Ovary (tissue), 10 donors: ENCODE measurements at places on chromosomes 1 and 21. TPM values are rescaled to one million over a fixed set of nuclear protein-coding genes. Genes with fewer than 3 reads are reported as not detected.

DNA sequence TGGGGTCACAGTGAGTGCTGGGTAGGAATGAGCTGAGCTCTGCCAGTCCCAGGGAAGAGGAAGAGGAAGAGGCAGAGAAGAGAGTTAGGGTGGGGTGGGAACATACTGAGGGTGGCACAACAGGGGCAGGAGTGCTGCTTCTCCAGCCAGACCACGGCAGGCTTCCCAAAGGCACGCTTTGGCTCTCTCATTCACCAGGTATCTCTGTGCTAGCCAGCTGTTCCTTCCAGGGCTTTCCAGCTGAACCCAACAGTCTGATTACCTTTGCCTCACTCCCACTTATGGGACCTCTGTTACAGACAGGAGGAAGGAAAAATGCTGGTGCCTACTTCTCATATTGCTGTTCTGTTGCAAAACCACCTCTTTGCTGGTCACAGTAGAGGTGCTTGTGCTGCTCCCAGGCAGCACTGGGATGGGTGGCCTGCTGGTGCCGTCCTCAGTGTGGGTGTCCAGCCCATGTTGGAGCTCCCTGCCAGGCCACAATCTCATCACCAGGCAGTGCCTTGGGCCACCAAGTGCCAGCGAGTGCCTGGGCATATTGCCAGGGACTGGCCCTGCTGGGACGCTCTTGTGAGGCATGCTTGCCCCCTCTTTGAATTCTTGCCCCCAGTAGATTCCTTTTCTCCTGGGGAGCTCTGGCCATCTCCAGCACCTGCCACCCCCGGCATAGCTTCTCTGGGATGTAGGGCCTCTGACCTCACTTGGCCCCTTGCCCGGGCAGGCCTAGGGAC lies 2.1 kb downstream of the ADORA1 start:
- H3K4me1 ChIP-seq, result peaks cover 5% of the 10 kb centered on the region
- peak; percentile 44 for DNase-seq
- no peaks in the 10 kb centered on the region for H3K36me3 ChIP-seq

DNA sequence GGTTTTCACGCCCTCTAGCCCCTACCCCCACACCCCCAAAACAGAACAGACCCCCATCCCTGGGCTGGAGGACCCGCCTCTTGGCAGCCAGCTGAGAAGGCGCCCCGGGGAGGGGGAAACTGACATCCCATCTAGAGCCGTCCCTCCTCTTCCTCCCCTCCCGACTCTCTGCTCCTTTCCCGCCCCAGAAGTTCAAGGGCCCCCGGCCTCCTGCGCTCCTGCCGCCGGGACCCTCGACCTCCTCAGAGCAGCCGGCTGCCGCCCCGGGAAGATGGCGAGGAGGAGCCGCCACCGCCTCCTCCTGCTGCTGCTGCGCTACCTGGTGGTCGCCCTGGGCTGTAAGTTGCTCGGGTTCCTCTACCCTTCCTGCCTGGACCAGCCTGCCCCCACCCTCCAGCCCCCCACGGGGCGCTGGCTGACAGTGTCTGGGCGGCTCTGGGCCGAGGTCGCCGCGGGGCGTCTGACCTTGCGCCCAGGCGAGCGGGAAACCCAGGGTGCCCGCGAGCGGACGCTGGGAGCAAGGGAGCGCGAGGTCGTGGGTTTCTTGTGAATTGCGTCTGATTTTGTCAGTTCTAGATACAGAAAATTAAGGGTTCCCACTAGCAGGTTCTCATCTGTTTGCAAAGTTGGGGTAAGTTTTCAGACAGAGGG lies 618 bp downstream of the JAM2 start:
- peak; percentile 72 for DNase-seq
- peak overlapping the region; percentile 63 for H3K4me3 ChIP-seq
- no peaks in the 10 kb centered on the region for H3K36me3 ChIP-seq

- H3K4me1 ChIP-seq, result peaks cover 3% of the 10 kb centered on the region
- no peak overlapping the region for H3K4me3 ChIP-seq
- DNase-seq, result no peak
- no peaks in the 10 kb centered on the region for H3K36me3 ChIP-seq
These were observed 30.4 kb upstream of the TMEM61 start for GRCh38 chr1:54950006-54950368.

- H3K4me3 ChIP-seq, result no peak overlapping the region
- H3K36me3 ChIP-seq, result no peaks in the 10 kb centered on the region
- peaks cover 3% of the 10 kb centered on the region for H3K4me1 ChIP-seq
- DNase-seq, result peak; percentile 22
- H3K27me3 ChIP-seq, result no peaks in the 10 kb centered on the region
These were observed 40.7 kb upstream of the SCMH1 start for GRCh38 chr1:41282679-41283317.

DNA sequence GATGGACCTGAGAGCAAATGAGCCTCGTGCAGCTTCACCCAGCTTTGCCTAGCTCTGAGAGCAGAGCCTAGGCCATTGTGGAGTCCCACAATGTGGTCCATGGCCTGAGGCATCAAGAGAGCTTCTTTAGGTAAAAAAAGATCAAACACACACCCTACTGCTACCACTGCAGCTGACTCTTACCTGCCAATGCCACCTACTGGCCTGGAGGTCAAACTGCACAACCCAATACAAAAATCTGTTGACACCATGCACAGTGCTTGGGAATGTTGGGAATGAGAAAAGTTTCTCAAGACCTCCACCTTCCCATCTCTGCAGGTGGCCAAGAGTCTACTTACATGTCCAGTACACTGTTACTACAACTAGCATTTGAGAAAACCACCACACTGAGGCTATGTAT lies 60.6 kb downstream of the UCHL5 start:
- no peaks in the 10 kb centered on the region for H3K36me3 ChIP-seq
- no peak overlapping the region for H3K27ac ChIP-seq
- DNase-seq, result no peak
- H3K4me1 ChIP-seq, result no peaks in the 10 kb centered on the region

- H3K4me3 ChIP-seq, result no peak overlapping the region
- no peak overlapping the region for H3K27ac ChIP-seq
- DNase-seq, result no peak
- H3K4me1 ChIP-seq, result no peaks in the 10 kb centered on the region
These were observed 1153.1 kb upstream of the B3GALT2 start for GRCh38 chr1:194339471-194339870.

DNA sequence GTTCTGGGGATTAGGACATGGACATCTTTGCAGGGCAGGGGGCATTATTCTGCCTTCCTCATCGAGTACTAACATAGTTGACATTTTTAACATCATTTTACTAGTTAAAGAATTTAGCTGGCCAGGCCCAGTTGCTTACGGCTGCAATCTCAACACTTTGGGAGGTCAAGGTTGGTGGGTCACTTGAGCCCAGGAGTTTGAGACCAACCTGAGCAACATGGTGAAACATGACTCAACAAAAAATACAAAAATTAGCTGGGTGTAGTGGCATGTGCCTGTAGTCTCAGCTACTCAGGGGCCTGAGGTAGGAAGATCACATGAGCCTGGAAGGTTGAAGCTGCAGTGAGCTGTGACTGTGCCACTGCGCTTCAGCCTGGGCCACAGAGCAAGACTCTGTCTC lies 29.8 kb upstream of the THEM4 start:
- H3K27me3 ChIP-seq, result no peaks in the 10 kb centered on the region
- H3K4me3 ChIP-seq, result no peak overlapping the region
- no peaks in the 10 kb centered on the region for H3K36me3 ChIP-seq
- no peak overlapping the region for H3K27ac ChIP-seq

The FAM72B gene
- polyA plus RNA-seq, result 1.2 TPM

The SSU72 gene
- 72.3 TPM for polyA plus RNA-seq

The CD5L gene
- not detected for polyA plus RNA-seq

DNA sequence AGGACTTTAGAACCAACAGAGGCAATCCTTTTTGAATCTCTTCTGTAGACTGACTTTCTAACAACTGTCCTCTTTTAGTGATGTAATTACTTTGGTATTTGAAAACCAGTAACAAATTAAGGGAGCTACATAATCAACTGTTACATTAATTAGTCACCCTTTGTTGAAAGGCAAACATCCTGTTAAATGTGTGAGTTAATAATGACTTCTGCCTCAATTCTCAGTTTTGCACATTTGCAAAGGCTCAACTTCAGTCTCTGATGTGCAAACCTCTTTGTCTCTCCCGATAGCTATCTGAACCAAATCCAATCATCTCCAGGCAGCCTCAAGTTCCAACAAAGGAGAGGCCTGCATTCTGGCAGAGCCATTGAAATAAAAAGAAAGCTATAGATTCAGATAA lies 135.4 kb upstream of the C8B start:
- no peak for DNase-seq
- H3K4me1 ChIP-seq, result peaks cover 2% of the 10 kb centered on the region
- H3K36me3 ChIP-seq, result no peaks in the 10 kb centered on the region

- no peak overlapping the region for H3K27ac ChIP-seq
- H3K36me3 ChIP-seq, result no peaks in the 10 kb centered on the region
- H3K27me3 ChIP-seq, result no peaks in the 10 kb centered on the region
- DNase-seq, result no peak
These were observed 113.4 kb upstream of the SLC25A33 start for GRCh38 chr1:9425859-9426258.

- DNase-seq, result no peak
- H3K36me3 ChIP-seq, result no peaks in the 10 kb centered on the region
- no peaks in the 10 kb centered on the region for H3K27me3 ChIP-seq
- no peak overlapping the region for H3K27ac ChIP-seq
These were observed 93.7 kb downstream of the NTMT2 start for GRCh38 chr1:170239445-170239844.

The SPTA1 gene
- 0.07 TPM for polyA plus RNA-seq

GRCh38 chr1:15886611-15887167 lies 39.2 kb downstream of the SPEN start:
- peak overlapping the region; percentile 30 for H3K4me3 ChIP-seq
- H3K36me3 ChIP-seq, result no peaks in the 10 kb centered on the region
- H3K27me3 ChIP-seq, result no peaks in the 10 kb centered on the region
- DNase-seq, result no peak
- peak overlapping the region; percentile 96 for H3K27ac ChIP-seq

DNA sequence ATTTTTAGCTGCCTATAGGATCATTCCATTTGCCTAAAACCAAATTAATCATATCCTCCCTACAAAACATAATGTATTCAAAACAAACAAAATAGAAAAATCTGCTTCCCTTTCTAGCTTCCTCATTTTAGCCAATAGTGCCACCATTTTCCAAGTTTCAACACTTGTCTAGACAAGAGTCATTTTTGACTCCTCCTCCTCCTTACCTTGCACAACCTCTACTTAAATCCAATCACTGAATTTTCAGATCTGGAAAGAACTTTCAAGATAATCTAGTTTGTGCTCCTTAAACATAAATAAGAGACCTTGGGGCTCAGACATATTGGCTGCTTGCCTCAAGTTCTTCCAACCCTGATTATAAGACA lies 7.4 kb downstream of the STX6 start:
- H3K27ac ChIP-seq, result no peak overlapping the region
- H3K4me3 ChIP-seq, result no peak overlapping the region
- DNase-seq, result no peak
- H3K36me3 ChIP-seq, result no peaks in the 10 kb centered on the region
- H3K4me1 ChIP-seq, result peaks cover 3% of the 10 kb centered on the region

GRCh38 chr1:54481201-54481884 lies 66.7 kb upstream of the ACOT11 start:
- H3K36me3 ChIP-seq, result no peaks in the 10 kb centered on the region
- peak overlapping the region; percentile 84 for H3K27ac ChIP-seq
- peaks cover 29% of the 10 kb centered on the region for H3K4me1 ChIP-seq
- no peak for DNase-seq

The ATP1A2 gene
- 10.4 TPM for polyA plus RNA-seq

The KRTAP10-7 gene
- not detected for polyA plus RNA-seq

The NPHP4 gene
- 5.7 TPM for polyA plus RNA-seq

The TMEM52 gene
- 1.4 TPM for polyA plus RNA-seq

DNA sequence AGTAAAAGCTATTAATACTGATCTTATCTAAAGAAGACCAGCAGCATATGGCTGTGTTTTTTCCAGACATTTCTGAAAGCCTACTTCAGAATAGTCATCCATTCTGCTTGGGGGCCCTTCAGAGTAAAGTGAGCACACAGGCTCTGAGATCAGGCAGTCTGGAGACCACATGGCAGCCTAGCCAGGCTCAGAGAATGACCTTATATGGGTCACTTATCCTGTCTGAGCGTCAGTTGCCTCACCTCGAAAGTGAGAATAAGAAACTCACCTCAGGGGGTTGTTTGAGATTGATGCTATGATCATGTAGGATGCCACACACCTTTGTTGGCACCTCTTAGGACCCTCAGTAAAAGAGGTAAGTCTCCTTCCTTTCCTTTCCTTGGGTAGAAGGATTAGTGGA lies 270.4 kb downstream of the GRIK1 start:
- no peaks in the 10 kb centered on the region for H3K36me3 ChIP-seq
- no peaks in the 10 kb centered on the region for H3K27me3 ChIP-seq
- H3K27ac ChIP-seq, result no peak overlapping the region

The SPRR2B gene
- polyA plus RNA-seq, result 3.2 TPM

DNA sequence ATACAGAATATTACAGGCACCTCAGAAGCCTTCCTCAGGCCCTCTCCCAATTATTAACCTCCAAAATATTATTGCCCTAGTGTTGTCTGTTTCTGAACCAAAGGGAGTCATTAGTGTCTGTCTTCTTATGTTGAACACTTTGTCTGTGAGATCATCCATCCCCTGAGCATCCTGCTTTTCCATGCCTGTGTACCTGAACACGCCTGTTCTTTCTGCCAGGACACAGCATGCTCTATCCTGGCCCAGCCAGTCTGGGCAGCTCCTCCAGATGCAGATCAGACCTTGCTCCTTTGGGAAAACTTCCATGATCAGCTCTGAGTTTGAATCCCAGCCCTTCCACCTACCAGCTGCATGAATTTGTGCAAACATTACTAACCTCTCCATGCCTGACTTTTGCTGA lies 11.0 kb upstream of the CDC42 start:
- no peaks in the 10 kb centered on the region for H3K36me3 ChIP-seq
- no peaks in the 10 kb centered on the region for H3K4me1 ChIP-seq
- no peaks in the 10 kb centered on the region for H3K27me3 ChIP-seq
- H3K27ac ChIP-seq, result no peak overlapping the region
- H3K4me3 ChIP-seq, result no peak overlapping the region

The MEX3A gene
- polyA plus RNA-seq, result 6.6 TPM

The TEX38 gene
- polyA plus RNA-seq, result not detected

- no peaks in the 10 kb centered on the region for H3K27me3 ChIP-seq
- H3K4me3 ChIP-seq, result no peak overlapping the region
- H3K27ac ChIP-seq, result no peak overlapping the region
- DNase-seq, result no peak
- no peaks in the 10 kb centered on the region for H3K4me1 ChIP-seq
These were observed 197.6 kb upstream of the DMRTA2 start for GRCh38 chr1:50620680-50621329.

The TUT4 gene
- 41.1 TPM for polyA plus RNA-seq

The CD52 gene
- polyA plus RNA-seq, result 45.5 TPM

GRCh38 chr1:233627376-233627775 lies 13.5 kb downstream of the KCNK1 start:
- no peaks in the 10 kb centered on the region for H3K4me1 ChIP-seq
- DNase-seq, result no peak
- H3K4me3 ChIP-seq, result no peak overlapping the region
- no peaks in the 10 kb centered on the region for H3K27me3 ChIP-seq

- peaks cover 3% of the 10 kb centered on the region for H3K4me1 ChIP-seq
- H3K27me3 ChIP-seq, result no peaks in the 10 kb centered on the region
- DNase-seq, result no peak
- H3K36me3 ChIP-seq, result no peaks in the 10 kb centered on the region
- no peak overlapping the region for H3K4me3 ChIP-seq
- no peak overlapping the region for H3K27ac ChIP-seq
These were observed 6.3 kb upstream of the PHTF1 start for GRCh38 chr1:113765306-113766230.

GRCh38 chr21:34514576-34515115 lies 2.6 kb upstream of the KCNE1 start:
- no peaks in the 10 kb centered on the region for H3K4me1 ChIP-seq
- H3K4me3 ChIP-seq, result no peak overlapping the region
- H3K27me3 ChIP-seq, result no peaks in the 10 kb centered on the region
- H3K36me3 ChIP-seq, result no peaks in the 10 kb centered on the region

GRCh38 chr1:171899838-171900237 lies 58.5 kb downstream of the DNM3 start:
- H3K4me3 ChIP-seq, result no peak overlapping the region
- H3K27me3 ChIP-seq, result no peaks in the 10 kb centered on the region
- no peak for DNase-seq
- H3K27ac ChIP-seq, result no peak overlapping the region
